OCI-M1 (cell line): ENCODE measurements at places on chromosomes 16 and 17.

DNA sequence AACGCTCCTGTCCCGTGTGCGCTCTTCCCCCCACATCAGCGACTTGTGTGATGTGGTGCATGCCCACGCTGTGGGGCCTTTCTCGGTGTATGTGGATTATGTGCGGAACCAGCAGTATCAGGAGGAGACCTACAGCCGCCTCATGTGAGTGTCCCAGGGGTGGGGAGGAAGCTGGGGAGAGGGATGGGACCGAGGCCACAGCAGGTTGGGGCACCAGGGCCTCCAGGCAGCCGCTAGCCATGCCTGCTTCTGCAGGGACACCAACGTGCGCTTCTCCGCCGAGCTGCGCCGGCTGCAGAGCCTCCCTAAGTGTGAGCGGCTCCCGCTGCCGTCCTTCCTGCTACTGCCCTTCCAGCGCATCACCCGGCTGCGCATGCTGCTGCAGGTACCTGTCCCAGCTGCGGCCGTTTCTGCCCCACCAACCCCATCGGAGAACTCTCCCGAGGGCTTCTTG lies 5.8 kb downstream of the ARHGEF15 start:
- no peak for DNase-seq

DNA sequence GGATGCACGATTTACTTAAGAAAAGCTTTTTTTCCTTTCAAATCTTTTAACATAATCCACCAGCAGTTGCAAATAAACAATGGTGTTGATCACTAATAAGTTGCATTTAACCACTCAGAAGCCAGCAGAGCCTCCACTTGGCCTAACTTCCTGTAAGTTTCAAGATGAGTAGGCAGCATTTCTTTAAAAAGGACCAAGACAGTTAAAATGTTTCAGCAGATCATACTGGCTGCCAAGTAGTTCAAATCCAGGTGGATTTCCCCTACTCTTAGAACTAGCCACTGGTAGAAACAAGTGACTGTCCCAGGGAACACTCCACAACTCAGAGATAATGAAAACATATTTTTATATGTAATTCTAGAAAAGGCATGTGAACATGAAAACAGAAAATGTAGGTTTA lies 17.0 kb upstream of the RFFL start:
- DNase-seq = peak; percentile 13

GRCh38 chr16:4032768-4033167 lies 83.5 kb downstream of the ADCY9 start:
- peak; percentile 51 for DNase-seq

DNA sequence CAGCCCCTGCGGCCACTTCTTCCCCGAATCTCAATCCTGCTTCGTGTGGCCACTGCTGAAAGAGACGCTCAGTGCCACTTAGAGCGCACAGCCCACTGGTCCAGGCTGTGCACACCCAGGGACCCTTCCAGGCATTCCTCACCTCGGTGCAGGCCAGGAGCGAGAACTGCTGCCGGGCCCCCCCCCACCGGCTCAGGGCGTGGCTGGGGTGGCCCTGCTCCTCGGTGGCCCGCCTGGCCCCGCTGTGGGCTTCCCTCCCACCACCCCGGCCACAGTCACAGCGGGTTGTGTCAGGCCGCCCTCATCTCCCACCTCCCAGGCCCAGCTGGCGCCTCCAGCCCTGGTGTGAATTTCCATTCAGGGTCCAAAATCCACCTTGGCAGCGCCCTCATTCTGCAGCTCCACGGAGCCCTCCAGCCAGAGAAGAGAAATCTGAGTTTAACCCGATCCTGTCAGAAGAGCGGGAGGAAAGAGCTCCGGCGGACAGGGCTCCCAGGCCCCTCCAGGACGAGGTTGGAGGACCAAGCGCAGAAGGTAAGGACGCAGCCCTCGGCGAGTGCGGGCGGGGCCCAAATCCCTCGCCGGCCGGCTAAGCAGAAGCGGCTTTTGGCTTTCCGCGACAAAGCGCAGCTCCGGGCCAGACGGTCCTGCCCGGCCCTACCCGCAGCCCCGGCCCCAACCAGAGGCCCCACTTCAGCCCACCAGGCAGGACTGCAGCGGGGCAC lies 12.0 kb downstream of the TBC1D16 start:
- no peak for DNase-seq

DNA sequence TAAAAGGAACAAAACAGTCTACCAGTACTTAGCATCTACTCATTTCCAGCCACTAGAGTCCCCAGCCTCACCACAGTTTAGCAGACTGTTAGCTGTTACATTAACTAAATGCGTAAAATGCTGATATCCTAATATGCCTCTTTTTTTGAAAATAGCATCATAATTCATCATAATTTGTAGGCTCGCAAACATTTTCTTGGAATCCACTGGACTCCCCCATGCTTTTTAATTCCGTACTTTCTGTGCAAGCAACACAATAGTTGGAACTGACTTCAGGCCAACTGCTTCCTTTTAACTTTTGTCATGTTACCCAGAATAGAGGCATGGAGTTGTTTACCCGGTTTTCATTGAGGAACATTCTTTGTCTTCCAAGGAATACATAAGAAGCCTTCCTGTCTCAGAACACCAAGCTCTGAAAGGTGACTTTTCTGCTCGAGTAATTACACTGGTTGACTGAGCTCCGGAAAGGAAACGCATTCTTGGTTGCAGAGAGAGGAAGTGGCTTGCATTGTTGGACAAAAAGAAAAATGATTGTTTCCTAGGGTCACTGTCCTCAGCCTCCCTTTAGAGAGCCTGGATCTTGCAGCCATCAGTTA lies 30.9 kb upstream of the SEC14L1 start:
- no peak for DNase-seq

GRCh38 chr17:81292450-81292849 lies 2.7 kb downstream of the SLC38A10 start:
- no peak for DNase-seq

GRCh38 chr17:40542558-40543411 lies 22.5 kb downstream of the CCR7 start:
- no peak for DNase-seq

DNA sequence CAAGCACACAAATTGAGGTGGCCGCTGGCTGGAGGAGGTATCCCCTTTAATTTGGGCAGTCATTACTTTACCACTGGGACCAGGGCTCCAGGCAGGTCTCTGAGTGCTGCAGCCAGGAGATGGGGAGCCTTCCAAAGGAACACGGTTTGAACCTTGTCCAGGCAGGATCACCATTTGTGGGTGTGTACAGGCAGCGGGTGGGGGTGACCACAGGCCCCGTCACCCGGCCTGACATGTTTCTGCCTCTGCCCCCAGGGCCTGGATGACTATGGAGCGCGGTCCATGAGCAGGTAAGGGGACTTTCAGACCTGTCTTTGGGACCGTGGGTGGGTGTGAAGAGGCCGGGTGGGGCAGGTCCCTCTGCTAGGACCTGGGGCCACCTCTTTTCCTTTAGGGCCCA lies 57.1 kb upstream of the PVALEF start:
- no peak for DNase-seq

DNA sequence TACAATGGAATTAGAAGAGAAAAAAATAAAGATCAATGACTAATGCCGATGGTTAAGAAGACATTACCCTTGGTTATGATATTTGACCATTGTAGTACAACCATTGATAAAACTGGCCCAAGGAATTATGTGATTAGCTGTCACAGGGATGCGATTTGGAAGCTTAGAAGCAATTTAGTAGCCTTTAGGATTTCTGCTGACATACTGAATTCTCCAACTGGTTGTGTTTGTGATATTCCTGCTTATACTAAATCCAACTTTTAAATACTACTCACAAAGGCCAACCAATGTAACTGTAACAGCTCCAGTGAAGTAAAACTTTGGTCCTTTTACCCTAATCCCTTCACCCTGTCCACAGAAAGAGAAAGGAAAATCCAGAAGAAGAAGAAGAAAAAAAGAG lies 31.4 kb upstream of the ABCA6 start:
- no peak for DNase-seq

DNA sequence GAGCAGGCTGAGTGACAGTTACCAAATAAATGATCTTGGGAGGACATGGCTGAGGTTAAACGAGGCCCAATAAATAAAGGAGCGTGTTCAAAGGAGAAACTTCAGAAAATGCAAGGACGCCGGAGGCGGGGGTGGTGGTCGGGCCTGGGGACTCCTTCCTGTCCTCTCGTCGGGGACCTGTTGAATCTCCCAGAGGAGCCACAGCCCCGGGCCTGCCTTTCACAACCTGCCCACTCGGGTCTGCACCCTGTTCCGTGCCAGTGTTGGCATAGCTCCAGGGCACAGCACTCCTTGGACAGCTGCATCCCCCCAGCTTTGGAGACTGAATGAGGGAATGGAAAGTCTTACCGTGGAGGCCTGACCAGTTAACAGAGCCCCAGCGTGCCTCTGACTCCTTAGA lies 8.1 kb upstream of the TBX4 start:
- no peak for DNase-seq

DNA sequence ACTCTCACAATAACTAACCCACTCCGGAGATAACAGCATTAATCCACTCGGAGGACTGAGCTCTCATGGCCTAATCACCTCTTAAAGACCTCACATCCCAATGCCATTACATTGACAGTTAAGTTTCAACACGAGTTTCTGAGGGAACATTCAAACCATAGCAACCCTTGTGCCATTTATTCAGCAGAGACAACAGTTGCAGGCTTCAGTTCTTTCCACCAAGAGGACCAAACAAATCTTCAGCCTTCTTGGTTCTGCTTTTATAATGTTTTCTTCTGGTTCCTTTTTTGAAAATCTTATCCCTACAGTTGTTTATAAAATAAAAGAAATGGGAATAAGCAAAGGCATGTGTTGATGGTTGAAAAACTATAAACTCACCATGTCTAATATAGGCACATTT lies 2.1 kb upstream of the CD300E start:
- no peak for DNase-seq
